Activated T-helper 1 cell treated with anti-CD3 and anti-CD28 coated beads, Interleukin-12 subunit alpha, Interleukin-12 subunit beta, Interleukin-2, Interleukin-4 antibody, amounts not matched to agents 30 ng/mL and 10 ng/mL and 1 ng/mL, durations not matched to agents 14 hours and 24 hours and 36 hours (primary cell): ENCODE measurements at places on chromosomes 7 and 10.

DNA sequence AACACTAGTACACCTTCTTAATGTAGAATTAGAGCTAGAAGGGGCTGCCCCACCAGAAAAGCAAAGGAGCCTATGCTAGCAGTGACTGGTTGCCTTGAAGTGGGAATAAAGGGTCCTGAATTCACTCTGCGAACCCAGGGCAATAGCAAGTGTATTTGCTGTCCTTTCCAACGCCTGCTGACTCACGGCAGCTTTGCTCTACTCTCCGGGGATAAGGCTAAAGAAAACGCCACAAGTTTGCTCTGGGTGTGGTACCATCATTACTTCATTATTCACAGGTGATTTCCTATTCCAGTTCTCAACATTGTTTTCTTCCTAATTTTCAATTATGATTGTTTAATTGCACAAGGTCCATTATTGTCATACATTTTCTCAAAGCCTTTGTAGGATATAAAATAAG lies 220.5 kb upstream of the AOAH start:
- DNase-seq = no peak

- no peak for DNase-seq
Measured at GRCh38 chr7:42661312-42661711, 250.6 kb downstream of the C7orf25 start.

DNA sequence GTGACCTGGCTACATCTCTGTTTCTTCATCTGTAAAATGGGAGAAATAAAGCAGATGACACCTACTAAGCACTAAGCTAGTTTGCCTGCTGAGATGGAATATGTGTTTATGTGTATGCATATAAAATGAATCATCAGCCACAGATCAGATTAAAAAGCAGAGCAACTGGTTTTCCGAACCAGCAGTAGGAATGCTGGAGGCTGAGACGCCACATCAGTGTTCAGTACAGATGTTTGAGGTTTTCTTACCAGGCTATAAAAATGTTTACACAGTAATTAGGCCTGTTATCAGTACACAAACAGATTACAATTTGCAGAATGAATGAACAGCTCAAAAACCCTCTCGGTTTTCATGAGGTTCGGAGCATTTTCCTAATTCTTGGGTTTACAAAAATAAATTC lies 85.8 kb downstream of the CALN1 start:
- DNase-seq = no peak

GRCh38 chr7:74070619-74070921 lies 13.0 kb upstream of the LIMK1 start:
- DNase-seq = no peak

DNA sequence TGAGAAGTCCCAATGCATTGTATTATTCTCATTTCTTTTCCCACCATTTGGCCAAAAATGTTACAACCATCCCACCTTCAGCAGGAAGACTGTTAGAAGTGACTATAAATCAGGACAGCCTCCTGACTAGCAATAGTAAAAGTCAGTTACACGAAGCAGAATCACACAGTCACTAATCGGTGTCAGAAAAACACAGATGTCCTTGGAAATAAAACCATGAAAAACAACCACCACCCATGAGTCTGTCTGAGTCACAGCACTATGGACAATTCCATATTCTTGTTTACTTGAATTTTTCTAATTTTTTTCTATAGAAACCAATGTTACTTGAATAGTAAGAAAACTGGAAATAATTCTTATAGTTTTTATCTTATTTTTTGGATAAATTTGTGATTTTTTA lies 81.9 kb upstream of the FRMD4A start:
- no peak for DNase-seq

DNA sequence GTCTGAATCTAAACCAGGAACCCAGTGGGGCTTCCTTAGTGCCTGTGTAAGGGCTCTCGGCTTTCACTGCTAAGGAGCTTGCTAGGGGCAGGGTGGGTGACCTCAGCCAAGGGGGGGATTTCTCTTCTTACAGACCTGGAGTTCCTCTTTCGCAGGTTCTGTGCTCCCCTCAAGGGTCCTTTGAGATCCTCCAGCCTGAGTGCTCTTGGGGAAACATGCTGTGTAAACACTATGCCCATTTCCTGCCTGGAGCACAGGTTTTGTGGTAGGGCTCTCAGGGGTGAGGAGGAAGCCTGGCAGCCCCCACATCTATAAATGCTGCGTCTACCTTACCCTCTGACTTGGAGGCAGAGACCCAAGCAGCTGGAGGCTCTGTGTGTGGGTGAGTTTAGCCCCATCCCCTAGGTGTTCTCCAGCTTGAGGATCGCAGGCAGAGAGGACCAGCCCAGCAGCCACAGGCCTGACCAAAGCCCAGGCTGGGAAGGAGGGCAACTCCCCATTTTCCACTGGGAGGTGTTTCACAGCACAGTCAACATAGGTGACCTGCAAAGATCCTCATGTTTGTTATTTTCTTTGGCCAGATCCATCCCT lies at the start of gene SFTPA1:
Gene SFTPA1 (plus strand): TSS at position 339 of the 591 bp plus-strand sequence. CDS start 887 bp downstream, outside the sequence.
- DNase-seq = no peak

DNA sequence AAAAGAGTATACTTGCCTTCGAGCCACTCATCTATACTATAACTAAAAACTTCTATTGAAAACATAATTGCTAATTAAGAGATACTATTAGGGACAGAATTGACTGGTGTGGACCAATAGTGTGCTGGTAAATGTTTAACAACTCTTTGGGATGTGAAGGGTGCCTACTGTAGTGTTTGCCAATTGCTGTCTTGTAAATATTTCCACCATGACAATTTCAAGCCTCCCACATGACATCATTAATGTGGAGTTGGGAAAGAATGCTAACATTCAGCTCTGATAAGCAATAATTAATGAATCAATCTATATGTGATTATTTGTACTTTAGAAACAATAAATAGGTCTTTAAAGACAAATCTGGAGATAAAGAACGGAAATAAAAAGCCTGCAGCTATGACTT lies 136.8 kb downstream of the DGKB start:
- no peak for DNase-seq

GRCh38 chr7:30925913-30926312 lies 14.3 kb downstream of the AQP1 start:
- DNase-seq = no peak

- DNase-seq = no peak
Measured at GRCh38 chr7:5711409-5711808, 70.1 kb downstream of the RNF216 start.

DNA sequence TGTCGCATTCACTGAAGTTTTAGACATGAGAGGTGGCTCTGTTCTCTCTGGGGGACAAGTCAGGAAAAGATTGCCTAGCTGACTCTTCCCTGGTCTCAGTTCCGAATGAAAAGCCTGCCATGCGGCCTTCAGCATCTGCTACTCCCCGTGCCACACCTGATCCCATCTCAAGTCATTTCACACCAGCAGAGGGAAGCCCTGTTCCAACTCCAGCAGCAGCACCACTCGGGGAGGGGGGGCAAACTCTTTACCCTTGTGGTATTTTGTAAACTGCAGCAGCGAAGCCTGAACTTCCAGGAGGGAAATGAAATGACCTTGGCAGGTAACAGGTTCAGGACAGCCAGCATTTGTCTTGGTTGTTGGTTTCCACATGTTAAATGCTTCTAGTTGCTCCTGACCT lies 13.8 kb downstream of the LRRC4 start:
- no peak for DNase-seq

DNA sequence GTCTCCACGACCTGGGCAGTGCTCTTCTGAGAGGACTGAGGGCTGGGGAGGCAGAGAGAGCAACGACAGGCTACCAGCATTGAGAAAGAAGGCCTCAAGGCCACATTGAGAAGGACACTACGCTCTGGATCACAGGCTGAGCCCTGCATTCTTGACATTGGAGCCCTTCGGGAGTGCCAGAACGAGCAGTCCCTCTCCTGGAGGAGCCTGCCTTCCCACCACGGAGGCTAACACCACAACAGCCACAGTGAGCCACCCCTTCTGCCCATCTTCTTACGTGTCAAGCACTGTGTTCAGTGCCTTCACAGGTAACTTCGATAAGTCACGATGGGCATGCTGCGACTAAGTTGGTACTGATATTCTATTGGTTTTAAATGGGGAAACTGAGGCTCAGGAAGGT lies 267.8 kb downstream of the RPS24 start:
- no peak for DNase-seq

GRCh38 chr7:18018296-18019215 lies 9.1 kb downstream of the PRPS1L1 start:
- no peak for DNase-seq

DNA sequence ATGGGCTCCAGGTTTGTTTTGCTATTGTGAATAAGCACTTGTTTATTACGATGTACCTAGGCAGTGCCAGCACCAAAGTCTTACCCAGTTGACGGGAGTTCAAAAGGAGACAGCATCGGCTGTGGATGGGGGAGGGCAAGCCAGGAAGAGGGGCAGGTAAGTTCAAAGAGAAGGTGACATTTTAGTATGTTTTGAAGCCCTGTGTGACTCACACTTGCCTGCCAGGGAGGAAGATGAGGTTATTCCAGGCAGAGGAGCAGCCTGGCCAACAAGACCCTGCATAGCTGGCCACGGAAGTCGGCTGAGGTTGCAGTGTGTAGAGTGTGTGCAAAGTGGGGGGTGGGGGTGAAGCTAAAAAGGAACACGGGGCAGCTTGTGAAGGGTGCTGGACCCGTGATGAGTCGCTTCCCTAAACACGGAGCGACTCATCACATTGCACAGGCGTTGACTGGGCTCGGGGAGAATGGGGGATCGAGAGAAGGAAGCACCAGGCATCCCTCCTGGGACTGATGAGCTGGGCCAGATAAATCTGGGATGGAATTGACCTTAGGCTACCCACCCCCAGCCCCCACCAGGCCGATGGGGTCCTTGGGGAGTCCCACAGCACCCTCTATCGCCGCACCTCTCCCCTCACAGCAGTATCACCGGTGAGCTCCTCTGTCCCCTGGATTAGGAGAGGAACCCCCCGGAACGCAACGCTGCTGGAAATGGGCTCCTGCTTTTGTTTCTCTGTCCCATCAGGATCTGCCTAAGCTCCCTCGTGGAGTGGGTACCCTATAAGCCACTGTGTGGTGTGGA lies 97.9 kb upstream of the IKZF1 start:
- DNase-seq = peak; percentile 65

DNA sequence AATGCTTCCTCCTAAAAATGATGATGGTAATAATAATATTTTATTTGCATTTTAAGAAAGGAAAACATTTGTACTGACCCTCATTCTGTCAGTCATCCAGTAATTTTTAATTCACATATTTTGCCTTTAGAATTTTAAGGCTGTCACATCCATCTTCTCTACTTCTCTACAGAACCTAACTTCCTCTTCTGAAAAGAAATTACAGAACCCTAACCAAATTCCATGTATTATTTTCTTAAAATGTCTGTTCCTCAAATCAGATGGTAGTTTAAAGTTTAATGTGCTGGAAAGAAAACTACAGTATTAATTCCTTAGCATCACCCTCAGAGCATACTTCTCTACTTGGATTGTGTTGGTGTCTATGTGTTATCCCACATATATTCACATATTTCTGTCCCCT lies 9.0 kb downstream of the PIK3CG start:
- no peak for DNase-seq

DNA sequence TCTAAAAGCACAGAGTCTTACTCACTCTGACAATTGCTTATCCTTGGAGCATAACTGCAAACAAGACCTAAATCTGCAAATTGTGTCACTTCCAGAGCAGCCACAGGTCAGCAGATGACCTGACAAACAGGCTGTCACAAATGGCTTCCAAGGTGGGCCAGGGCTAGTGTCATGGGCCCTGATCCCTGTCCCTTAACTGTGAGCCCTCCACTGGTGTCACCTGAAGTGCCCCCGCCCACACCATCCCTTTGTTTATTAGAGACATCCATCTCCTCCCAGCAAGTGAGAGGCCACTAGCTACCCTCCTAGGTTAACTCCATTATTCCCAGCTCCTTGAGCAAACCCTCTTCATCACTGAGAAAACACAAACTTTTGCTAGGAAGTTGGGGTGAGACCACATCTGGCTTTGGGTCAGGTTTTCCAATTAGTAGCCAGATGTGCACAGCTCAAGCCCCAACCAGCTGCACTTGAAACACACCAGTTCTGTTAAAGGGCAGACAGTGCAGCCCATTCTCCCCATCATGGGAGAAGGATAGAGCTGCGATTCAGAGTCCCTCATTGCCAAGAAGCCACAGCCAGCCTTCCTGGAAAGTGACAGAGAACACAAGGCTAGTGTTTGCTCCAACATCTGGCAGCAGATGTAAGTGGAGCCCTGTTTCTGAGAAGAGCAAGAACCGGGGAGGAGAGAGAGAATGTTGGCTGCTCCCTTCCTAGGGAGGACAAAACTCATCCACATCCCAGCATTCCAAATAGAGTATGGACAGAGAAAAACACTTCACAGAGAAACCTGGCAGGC lies 75.7 kb upstream of the NANOS1 start:
- DNase-seq = no peak

DNA sequence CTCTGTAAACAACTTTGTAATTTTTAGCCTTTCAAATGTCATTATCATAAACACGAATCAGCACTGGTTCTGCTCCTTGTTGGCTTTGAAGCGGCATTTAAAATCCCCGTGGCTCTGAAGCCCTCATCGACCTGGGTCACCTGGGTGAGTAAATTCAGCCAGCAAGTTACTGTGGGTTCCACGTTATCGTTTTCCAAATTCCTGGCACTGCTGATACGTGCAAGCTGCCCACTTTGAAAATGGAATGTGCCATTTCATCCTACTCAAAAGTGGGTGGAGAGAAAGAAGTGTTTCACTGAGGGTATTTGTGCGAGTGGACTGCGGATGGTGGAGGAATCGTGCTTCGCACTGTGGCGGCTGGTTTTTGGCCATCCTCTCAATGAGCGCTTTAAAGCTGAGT lies 281.7 kb downstream of the KLF6 start:
- DNase-seq = no peak

DNA sequence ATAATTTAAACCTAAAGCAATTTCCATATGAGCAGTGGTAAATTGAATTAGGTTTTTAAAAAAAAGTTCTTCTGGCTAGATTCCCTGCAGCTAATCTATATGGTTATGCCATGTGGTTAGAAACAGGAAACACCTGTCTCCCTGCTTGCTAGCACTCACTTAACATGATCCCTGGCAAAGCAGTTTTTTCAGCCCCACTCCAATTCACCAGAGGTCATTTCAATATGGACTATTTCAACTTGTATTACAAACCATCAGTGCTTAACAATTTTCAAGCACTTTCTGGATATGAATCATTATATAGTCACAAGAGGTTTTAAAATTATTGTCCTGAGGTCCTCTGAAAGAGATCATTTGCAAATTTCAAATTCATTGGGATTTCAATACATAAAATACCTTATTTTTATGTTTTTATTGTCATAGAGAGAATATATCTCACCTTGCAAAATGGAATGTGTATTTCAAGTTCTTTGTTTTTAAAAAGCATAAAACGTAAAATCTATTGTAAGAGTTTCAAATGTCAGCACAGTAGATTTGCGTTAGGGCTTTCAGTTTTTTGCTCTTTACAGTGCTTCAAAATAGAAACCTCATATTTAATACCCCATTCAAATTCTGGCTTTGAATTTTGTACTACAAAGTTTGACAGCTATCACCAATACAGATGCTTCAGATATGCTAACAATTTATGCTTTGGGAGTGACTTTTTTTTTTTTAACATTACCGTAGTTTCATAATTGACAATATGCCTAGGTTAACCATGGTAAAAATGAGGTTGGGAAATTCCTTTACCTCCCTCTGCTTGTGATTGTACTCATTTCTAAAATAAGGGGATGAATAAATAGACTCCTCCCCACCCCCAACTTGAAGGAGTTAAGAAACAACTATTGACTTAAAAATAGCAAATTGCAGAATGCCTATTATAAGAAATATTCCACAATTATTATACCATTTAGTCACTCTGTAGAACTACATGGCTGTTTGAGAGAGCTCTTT lies 117.5 kb upstream of the HGF start:
- DNase-seq = no peak

- DNase-seq = no peak
Measured at GRCh38 chr10:14995964-14996565, 36.9 kb downstream of the MEIG1 start.

- DNase-seq = no peak
Measured at GRCh38 chr7:102140952-102141370, 145.7 kb upstream of the SH2B2 start.

GRCh38 chr10:34433241-34434076 lies 381.6 kb downstream of the PARD3 start:
- no peak for DNase-seq
